CD4-positive, alpha-beta T cell treated with Interleukin-6 at 100 ng/mL for 8 hours (primary cell): ENCODE measurements at places on chromosomes 5 and 9.

DNA sequence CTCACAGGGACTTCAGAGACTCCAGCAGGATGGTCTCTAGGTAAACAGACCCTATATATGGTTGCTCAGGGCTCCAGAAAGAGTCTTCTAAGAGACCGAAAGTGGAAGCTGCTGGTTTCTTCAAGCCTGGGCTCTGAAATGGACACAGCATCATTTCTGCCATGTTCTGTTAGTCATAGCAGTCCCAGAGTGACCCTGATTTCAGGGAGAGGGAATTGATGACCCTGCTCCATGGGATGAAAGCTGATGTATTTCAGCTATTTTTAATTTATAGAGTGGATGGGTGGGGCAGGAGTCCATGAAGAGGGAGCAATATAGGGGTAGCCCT lies 135.3 kb downstream of the FBXL7 start:
- DNase-seq, result no peak

DNA sequence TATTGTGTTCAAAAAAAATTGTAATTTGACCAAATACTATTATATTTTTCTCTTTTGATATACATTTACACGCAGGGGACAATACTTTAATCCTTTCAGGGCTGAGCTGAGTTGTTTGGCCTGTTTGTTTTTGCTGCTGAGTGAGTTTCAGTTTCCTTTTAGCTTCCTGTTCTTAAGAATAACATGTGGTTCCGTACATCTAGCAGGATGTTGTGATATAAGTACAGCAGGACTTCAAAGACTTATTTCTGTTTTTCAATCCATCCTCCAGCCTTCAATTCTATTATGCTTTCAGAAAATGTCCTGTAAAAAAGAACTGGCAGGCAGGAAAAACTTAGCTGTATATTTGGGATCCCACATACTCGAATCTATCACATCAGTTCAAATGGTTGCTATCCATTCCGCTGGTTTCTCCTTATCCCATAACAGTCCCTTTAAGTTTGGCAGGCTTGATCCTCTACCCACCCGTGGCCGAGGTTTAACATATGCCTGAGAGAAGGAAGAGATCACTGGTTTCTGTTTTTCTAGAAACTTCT lies 1037.3 kb upstream of the ACO1 start:
- peak; percentile 77 for DNase-seq

DNA sequence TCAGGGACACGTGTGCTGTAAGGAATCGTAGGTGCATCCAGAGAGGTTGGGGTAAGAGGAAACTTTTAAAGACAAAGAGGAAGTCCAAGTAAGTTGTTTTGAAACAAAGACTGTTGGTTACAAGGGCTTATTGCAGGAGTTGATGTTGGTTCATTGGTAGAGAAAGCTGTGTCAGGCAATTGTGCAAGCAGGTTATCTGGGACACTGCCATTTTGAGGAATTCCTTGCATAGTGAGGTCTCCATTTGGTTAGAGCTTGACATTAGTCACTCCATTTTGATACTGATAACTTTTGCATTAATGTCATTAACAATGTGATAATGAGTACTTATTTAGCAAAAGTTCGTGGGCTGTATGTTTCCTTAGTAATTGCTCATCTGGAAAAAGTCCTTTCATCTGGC lies 24.9 kb downstream of the CNOT6 start:
- DNase-seq, result no peak

- no peak for DNase-seq
Measured at GRCh38 chr9:31608416-31608815, 776.0 kb upstream of the ACO1 start.

- no peak for DNase-seq
Measured at GRCh38 chr5:54876-55569, 36.9 kb upstream of the PLEKHG4B start.

DNA sequence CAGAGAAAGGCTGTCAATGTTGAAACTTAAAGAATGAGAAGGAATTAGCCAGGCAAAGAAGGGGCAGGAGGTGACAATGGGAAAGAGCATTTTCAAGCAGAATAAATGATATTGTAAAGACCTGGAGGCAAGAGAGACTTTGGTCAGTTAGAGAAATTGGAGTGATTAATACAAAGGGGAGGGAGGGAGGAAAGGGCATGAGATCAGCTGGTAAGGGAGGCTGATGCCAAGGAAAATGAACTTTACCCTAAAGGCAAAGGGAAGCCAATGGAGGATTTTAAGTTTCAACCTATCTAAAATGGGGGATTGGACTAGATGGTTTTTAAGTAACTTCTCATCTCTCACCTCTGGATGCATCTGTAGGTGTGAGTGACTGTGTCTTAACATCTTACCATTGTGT lies 23.3 kb downstream of the C5 start:
- no peak for DNase-seq

DNA sequence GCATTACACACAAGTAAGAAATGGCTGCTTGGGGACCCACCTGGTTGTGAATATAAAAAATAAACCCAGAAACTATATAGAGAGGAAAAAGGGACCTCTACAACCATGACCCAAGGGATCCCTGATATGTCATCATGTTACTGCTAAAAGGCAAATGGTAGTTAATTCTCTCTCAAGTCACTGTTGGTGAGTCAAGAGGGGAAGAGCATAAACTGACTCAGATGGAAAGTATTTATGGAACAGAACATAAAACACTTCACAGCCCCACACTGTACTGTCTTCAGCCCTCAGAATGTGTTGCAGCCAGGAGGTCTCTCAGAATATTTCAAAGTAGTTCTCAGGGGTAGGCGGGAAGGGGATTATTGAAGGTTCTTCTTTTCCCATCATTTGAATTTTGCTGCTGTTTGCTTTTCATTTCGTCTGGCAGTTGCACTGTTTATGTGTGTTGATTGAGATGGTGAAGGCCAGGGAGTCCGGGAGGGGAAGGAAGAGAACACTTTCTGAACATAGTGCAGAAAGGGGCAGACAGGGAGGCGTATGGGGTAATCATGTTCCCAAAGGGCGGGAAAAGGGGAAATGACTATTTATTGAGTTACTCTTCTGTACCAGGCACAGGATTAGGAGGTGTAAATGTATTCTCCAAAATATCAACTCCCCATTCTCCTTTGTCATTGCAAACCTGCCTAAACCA lies 85.5 kb downstream of the TEK start:
- DNase-seq, result no peak

- no peak for DNase-seq
Measured at GRCh38 chr5:167553511-167553910, 737.9 kb upstream of the WWC1 start.

- no peak for DNase-seq
Measured at GRCh38 chr9:97502222-97502983, 937 bp downstream of the TMOD1 start.

DNA sequence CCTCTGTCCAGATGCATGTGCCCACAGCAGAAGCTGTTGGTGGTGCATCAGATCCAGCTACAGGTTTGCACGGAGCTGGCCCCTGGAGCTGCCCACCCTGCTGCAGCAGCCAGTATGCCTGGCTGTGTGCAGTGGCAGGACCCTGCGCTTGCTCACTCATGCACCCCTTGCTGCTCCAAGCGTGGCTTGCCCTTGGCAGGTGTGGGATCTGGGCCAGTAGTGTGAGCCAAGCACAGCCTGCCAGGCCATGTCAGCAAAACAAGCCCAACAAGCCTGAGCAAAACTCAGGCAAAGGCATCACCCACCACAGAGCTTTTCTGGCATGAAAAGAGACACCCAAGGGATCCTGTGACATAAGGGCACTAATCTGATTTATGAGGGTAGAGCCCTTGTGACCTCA lies 18.3 kb upstream of the ECPAS start:
- no peak for DNase-seq

- no peak for DNase-seq
Measured at GRCh38 chr5:10525124-10525495, 38.8 kb upstream of the ANKRD33B start.

- DNase-seq, result no peak
Measured at GRCh38 chr5:178471711-178472110, 118.5 kb downstream of the COL23A1 start.

GRCh38 chr5:23234197-23234596 lies 273.2 kb upstream of the PRDM9 start:
- DNase-seq, result no peak

GRCh38 chr5:39224196-39224761 lies 4.9 kb upstream of the FYB1 start:
- no peak for DNase-seq

DNA sequence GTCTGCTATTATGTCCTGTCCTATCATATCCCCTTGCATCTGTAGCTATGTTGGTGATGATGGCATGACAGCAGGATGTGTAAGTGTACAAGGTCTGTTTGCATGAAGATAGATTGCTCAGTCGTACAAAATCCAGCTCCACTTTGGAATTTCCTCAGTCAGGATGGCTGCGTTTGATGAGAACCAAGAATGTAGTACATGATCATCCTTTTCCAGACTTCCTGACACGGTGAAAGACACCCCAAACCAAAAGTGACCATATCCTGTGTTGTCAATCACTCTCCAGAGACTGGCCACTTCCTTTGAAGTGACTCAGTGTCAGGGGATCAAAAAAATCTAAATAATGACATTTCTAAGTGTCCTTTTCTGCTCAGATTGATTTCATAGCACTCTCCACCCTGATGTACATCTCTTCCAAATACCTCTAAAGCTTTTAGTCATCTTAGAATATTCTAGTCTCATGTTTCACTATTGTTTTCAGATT lies 213.4 kb downstream of the PLK2 start:
- DNase-seq, result no peak

DNA sequence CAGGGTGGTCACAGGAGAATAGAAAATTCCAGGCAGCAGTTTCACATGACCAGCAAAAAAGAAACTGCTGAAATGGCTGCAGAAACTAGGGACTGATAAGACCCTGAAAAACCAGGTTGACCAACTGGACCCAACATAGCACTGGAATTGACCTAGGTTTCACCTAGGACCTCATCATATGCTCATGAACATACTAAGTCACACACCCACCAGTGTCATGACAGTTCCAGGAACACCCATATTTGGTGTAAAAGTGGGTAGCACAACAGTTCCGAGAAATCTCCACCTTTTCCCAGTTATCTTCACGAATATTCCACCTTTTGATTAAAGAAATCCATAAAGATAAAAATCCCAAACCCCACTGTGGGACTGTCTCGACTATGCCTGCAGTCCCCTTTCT lies 182.2 kb downstream of the AGTPBP1 start:
- no peak for DNase-seq

DNA sequence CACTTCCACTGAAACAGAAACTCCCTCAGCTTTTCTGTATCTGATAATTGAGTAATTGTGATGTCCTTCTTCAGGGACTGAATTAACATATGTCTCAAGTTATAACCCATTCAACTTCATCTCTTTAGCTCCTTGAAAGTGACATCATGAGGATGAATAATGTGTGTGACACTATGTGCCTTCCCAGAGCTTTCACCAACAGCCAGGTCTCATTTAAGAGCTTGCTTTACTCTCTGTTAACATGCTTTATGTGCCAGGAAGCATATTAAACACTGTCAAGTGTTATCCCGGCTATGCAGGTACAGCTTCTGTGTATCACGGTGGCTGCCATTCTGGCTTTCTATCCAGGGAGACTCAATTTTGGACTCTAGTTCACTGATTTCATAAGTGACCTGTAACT lies 799.9 kb downstream of the CDH12 start:
- no peak for DNase-seq

- peak; percentile 28 for DNase-seq
Measured at GRCh38 chr9:89375191-89375760, 57.0 kb downstream of the SECISBP2 start.

DNA sequence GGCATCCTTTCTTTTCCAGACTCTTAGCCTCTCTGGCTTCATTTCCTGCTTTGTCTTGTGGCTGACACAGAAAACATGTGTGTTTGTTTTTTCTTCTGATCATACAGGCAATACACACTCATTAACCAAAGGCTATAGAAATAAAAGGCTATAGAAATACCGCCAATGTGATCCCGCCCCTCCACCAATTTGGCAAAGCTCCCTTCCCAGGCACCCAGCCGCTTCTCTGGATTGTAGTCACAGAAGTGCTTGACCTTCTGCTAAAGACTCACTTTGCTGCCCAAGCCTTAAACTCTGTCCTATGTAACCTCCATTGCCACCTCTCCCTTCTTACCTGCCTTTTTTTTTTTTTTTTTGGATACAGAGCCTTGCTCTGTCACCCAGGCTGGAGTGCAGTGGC lies 5.3 kb downstream of the TXNDC15 start:
- no peak for DNase-seq

GRCh38 chr5:108398964-108399363 lies 17.1 kb upstream of the FBXL17 start:
- no peak for DNase-seq

GRCh38 chr9:73014011-73014410 lies 61.2 kb upstream of the ALDH1A1 start:
- no peak for DNase-seq

DNA sequence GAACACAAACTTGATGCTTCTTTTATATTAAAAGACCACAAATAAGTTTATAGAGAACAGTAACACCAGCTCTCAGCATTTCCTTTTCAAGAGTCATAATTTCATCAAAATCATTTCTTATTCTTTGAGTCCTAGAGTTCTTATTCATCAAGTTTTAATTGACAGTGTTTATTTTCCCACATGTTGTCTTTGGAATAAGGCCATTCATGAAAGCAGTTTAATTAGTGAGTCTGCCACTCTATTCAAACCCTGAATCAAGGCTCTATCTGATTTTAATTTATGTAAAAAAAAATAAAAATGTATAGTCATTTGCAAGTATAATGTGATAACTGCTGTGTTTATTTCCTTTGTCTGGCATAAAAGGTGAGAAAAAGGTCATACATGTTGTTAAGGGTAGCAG lies 176.7 kb downstream of the PARP8 start:
- DNase-seq, result no peak

DNA sequence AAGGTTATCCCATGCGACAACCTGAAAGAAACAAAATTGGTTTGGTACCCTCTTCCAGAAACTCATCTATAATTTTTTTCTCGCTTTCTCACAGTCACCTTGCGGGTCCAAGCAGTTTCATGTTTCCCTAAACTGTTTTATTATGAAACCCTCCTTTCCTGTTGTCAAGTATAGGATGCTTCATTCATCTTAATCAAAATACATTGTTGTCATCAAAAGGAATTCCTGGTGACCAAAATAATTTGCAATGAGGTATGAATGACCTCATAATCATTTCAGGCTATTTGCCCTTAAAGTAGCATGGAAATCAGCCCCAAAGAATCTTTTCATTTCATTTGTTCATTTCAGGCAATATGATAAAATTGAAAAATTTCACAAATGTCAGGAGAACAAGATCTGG lies 503.0 kb downstream of the SPATA31D1 start:
- no peak for DNase-seq
